ENCODE measurements at places on chromosomes 13 and 19.
A peak's percentile ranks its signal among the peaks of the same experiment; 100 is the strongest.

DNA sequence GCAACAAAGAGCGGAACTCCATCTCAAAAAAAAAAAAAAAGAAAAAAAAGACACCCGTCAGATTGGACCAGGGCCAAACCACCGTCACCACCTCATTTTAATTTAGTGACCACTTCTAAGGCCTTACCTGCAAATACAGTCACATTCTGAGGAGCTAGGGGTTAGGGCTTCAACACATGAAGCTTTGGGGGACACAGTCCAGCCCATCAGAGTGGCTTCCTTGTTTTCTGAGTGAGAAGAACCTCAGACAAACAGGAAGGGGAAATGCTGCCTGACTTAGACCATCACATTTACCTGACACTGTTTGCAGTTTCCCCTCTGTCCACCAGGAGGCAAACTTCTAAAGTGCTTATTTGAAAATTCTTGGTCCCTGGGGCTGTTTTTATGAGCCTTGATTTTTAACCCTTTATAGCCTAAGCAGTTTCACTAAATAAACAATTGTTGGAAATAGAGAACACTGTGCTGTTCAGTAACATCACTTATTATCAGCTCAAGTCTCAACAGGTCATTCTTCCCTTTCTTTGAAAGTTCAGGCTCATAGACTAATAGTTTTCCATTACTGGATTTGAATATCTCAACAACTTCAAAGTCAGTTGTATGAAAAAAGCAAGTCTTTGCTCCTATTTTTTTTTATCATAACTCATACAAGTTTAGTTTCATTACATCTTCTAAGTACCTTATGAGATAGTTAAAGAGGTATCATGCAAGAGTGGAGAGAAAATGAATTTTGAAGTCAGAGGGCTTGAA is 74.9 kb upstream of the WASF3 start:
- DNase-seq, result peak; percentile 6

DNA sequence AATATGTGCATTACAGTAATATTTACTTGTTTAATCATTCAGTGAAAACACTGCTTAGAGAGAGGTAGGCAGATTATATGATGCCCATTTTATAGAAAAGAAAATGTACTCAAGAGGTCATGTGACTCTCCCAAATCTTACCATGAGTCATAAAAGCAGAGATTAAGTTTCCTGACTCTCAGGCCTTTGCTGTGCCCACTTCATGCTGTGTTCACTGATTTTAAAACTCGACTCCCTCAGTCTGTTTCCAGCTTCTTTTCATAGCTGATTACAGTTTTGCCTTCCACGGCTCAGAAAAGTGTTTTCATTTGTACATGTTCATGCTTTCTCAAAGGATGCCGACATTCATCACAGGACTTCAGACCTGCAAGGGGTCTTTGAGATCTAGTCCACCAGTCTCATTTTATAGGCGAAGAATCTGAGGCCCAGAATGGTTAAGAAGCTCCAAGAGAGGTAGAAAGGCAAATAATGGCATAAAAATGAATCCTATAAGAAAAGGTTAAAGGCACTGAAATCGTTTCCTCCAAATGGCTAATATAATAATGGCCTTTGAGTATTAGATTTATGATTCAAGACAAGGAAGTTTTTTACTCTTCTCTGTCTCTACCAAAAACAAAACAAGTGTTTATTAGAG is 9.0 kb upstream of the IPO5 start:
- no peak for DNase-seq

GRCh38 chr13:44287958-44288357 is 85.7 kb upstream of the SERP2 start:
- DNase-seq, result no peak

- DNase-seq, result no peak
Measured at GRCh38 chr19:12578641-12579040, 27.4 kb upstream of the ZNF564 start.

DNA sequence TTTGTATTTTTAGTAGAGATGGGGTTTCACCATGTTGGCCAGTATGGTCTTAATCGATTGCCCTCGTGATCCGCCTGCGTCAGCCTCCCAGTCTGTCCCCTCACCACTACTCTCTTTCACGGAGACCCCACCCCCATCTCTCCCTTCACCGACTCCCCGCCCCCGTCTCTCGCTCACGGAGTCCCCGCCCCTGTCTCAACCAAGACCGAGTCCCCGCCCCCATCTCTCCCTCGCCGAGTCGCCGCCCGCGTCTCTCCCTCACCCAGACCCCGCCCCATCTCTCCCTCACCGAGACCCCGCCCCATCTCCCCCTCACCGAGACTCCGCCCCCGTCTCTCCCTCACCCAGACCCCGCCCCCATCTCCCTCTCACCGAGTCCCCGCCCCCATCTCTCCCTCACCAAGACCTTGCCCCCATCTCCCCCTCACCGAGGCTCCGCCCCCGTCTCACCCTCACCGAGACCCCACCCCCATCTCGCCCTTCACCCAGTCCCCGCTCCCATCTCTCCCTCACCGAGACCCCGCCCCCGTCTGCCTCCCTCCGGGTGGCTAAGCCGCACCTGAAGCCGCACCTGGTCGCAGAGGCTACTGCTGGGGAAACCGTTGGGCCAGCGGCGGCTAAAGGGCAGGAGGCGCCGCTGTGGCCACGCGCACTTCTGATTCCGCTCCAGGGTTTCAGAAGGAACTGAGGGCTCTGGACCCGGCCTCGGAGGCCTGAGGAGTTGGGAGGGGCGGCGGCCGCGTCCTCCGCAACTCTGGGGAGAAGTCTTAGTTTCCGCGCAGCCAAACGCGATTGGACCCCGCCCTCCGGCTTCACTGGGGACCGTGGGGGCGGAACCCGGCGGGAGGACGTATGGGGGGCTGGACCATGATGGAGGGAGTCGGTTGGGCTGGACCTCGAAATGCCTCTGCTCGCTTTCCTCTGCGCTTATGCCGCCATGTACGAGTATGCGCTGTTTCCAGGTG is 17.1 kb upstream of the ZNF846 start:
- peak; percentile 94 for DNase-seq

DNA sequence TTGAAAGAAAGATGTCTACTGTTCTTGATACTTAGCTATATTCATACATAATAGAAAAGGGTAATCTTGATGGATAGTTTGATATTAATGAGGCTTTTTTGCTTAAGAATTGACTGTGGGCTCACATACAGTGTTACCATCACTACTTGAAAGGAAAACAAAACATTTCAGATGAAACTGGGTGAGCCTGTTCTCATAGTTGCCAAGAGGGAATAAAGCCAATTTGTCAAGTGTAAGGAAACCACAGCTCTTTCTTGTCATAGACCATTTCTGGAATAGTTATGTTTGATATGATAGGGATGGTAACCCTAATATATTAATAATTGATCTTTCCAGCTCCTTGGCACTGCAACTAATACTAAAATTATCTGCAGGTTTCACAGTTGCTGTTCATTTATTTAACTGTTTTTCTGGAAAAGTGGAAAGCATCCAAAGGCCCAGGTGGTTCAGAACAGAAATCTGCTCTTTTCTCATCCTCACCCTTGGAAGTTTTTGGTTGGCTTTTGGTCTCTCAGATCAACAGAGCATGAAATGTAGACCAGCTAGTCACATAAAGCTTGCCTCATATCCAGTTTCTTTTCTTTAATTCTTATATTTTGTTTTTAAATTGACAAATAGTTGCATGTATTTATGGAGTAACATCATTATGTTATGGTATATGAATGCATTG is 43.2 kb downstream of the ARHGEF7 start:
- no peak for DNase-seq

GRCh38 chr19:35106291-35106583 is 9.4 kb upstream of the FXYD3 start:
- DNase-seq, result no peak

- no peak for DNase-seq
Measured at GRCh38 chr13:30712536-30713532, 22.5 kb upstream of the ALOX5AP start.

DNA sequence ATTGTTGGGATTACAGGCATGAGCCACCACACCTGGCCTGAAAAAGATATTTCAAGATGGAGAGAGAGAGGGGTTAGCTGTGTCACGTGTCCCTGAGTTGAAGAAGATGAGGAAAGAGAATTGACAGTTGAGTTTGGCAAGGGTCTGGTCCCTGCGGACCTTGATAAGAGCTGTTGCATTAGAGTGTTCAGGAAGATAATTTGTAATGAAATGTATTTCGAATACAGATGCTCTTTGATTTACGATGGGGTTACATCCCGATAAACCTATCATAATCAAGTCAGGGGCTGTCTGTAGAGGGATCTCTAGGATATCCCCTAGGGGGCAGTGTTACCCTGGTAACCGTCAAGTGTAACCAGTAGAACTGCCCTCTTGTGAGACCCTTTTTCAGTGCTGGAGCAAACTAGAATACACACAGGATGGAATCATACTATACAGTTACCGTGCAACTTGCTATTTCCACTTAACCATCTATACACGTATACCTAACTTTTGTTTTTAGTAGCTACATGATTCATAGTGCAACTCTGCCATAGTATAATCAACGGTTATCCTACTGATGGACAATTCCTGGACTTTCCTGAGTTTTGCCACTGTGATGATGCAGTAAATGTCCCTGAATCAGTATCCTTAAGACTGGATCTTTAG is 1.5 kb upstream of the ELOF1 start:
- peak; percentile 22 for DNase-seq

- DNase-seq, result no peak
Measured at GRCh38 chr13:83943530-83944279, 61.4 kb upstream of the SLITRK1 start.

- no peak for DNase-seq
Measured at GRCh38 chr13:87798536-87798935, 127.4 kb downstream of the SLITRK5 start.

DNA sequence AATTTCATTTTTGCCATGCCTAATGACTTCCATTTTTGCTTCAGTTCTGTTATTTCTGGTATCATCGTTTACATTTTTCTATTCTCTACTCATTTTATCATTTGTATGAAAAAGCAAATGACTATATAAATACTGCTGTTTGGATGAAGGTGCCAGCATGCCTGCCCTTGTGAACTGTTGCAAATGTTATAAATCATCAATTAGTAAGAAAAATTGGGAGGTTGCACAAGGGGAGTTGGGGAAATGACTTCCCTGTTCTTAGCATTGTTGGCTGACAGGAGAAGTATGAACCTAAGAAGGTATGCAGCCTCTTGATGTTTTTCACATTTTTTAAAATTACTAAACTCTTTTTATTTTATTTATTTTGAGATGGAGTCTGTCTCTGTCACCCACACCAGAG is 15.1 kb downstream of the SAFB start:
- no peak for DNase-seq

DNA sequence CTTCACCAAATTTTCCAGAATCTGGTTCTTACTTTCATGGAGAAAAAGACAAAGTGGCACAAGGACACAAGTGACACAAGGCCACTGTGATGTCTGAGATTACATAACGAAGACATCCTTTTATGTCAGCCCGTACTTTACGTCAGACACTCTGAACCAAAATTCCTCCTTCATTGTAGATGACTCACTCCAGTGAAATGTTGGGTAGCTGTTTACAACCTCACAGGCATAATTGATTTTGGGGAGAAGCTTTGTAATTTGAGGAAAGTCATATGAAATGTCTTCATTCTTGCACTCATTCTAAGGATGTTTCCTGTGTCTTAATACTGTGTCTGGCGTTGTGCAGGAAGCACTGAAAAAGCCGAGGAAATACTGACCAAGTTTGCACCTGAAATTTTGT is 20.0 kb upstream of the LGALS14 start:
- no peak for DNase-seq

DNA sequence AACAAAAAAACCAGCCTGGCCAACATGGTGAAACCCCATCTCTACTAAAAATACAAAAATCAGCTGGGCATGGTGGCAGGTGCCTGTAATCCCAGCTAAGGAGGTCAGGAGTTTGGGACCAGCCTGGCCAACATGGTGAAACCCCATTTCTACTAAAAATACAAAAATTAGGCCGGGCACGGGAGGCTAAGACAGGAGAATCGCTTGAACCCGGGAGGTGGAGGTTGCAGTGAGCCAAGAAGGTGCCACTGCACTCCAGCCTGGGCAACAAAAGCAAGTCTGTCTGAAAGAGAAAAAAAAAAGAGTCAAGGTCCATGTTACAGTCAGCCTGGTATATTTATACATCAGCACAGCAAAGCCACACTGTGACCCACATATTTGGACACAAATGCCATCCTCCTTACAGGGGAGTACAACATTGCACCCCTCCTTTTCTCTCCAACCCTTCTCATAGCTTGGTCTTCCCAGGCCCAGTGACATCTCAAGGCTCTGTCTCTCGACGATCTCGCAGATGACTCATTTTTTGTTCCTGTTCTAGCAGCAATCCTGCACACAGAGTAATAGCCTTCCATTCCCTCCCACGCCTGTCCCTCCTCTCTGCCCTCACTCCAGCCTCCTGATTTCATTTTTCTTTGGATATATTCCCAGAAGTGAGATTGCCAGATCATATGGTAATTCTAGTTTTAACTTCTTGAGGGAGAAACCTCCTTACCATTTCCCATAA is 21.0 kb upstream of the DPP9 start:
- no peak for DNase-seq

GRCh38 chr13:28459911-28460310 is 35.0 kb downstream of the FLT1 start:
- DNase-seq, result no peak

DNA sequence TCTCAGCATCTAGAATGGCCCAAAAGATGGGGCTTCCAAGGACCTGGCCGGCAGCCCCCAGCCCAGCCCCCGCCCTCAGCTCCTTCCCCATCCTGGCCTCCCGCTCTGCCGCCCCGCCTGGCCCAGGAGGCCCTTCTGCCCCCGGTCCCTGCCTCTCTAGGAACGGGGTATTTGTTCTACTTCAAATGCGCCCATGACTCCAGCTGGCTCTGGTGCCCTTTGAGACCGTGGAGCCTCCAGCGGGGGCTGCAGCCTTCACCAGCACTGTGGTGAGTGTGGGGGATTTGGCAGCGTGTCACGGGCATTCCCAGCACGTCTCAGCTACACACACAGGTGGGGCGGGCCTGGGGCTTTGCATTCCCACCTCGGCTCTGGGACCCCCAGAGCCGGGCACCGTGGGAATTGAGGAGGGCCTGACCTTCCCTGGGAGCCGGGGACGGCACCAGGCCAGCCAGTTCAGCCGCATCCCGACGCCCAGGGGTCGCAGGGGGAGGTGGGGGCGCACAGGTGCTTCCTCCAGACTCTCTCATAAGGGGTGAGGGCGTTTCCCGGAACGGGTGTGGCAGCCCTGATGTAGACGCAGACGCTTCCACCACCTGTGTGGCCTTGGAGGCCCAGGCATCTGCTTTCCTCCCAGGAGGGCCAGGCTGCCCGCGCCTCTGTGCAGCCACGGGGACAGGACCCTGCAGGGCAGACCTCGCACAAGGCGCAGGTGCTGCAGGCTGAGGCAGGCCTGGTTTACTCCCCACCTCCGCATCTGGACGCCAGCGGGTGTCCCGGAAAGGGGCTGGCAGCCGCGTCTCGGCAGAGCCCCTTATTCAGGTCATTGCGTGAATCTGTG is 947 bp downstream of the ATP4B start:
- no peak for DNase-seq

All from activated CD8-positive, alpha-beta memory T cell treated with anti-CD3 and anti-CD28 coated beads for 4 hours (primary cell).